ENCODE measurements at places on chromosomes 7 and 10.

GRCh38 chr10:118729641-118730258 lies 25.0 kb downstream of the CACUL1 start:
- no peak for DNase-seq

- DNase-seq: no peak
Measured at GRCh38 chr10:580778-581177, 108.7 kb downstream of the DIP2C start.

DNA sequence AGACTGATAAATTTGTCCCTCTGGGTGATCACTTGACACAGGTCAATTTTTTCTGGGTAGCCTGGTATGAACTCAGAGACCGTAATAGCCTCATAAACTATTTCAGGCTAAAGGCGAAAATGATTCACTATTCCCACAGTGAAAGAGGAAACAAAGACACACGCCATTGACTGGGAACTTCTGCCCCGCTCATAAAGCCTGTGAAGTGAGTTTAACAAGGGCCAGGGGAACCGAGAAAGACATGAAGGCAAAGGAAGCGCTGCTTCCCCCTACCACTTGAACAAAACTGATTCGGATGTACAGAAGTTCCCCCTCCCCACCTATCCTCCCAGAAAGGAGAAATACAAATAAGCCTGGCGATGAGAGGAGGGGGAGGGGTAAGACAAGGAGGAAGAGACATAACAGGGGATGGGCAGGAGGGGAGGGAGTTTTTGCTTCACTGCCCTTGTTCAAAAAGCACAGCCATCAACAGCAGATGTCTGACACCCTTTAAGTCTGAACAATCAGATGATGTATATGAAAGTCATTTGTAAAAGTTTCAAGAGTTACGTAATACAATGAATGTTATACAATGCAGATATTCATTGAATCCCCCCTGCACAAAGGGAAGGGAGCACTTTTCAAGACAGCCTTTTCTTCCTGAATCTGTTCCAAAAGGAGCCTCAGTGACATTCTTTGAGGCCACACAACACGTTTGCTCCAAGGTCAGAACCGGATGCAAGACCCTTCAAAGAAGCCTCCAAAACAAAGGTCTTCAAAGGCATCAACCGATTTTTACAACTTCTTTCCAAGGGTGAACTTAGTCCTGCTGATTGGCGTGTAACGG lies 734 bp downstream of the ABCB4 start:
- no peak for DNase-seq

GRCh38 chr10:63173468-63174232 lies 40.5 kb downstream of the NRBF2 start:
- DNase-seq: no peak

DNA sequence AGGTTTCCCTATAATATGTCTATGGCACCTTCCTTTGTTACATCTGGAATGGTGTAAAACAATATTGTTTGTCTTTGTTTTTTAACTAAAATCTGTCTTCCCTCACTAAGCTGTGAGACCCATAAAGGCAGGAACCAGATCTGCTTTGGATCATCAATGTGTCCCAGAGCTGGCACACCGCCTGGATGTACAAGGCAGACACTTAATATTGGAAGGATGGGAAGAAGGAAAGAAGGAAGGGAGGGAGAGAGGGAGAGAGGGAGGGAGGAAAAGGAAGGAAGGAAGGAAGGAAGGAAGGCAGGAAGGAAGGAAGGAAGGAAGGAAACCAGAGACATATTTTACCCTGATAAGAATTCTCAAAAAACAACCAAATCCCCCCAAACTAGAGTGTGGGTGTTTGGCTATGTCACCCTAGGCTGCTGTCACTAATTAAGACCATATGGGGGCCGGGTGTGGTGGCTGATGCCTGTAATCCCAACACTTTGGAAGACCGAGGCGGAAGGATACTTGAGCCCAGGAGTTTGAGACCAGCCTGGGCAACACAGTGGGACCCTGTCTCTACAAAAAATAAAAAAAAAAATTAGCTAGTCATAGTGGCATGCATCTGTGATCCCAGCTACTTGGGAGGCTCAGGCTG lies 59.6 kb downstream of the SH3PXD2A start:
- DNase-seq: no peak

DNA sequence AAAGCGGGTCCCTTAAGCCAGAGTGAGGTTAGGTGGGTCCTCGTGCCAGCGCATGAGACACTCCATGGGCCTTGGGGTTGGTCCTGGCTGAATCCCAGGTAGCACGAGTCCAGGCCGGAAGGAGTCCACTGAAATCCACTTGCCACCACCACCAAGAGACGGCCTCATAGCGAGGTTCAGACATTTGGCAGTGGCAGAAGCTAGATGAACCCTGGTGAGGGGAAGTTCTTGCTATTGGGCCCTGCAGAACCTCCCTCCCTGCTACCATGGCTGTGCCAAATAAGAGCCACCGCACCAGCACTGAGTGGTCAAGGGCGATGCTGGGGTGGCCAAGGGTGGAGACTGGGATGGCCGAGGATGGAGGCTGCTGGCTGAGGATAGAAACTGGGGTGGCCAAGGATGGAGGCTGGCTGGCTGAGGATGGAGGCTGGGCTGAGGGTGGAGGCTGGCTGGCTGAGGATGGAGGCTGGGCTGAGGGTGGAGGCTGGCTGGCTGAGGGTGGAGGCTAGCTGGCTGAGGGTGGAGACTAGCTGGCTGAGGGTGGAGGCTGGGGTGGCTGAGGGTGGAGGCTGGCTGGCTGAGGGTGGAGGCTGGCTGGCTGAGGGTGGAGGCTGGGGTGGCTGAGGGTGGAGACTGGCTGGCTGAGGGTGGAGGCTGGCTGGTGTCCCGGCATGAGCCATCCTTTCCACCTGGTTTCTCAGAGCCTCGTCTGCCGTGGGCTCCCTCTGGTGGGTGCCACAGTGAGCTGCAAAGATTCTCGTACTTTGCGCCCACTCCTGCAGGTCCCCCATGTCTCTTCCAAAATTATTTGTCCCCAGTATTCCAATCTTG lies 88.2 kb downstream of the ELFN1 start:
- no peak for DNase-seq

DNA sequence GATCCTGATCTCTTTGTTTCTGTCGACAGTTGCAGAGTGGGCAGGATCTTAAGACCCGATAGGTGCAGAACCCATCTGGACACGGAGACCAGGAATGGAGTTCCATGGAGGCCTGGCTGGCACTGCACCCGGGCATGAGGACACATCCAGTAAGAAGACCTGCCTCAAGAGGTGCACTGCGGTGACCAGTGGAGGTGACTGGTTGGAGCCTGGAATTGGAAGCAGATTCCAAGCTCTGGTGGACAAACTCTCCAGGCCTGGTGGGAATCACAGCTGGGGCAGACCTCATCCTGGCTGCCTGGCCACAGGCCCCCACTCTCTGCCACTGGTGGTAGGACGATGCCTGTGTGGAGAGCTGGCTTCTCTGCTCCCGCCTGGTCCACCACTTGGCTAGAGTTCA lies 31.0 kb downstream of the ZNF775 start:
- no peak for DNase-seq

- no peak for DNase-seq
Measured at GRCh38 chr10:121891103-121891502, 36.7 kb downstream of the ATE1 start.

- no peak for DNase-seq
Measured at GRCh38 chr7:117470777-117471176, 9.0 kb upstream of the CFTR start.

GRCh38 chr10:77400033-77400432 lies 237.6 kb downstream of the KCNMA1 start:
- no peak for DNase-seq

DNA sequence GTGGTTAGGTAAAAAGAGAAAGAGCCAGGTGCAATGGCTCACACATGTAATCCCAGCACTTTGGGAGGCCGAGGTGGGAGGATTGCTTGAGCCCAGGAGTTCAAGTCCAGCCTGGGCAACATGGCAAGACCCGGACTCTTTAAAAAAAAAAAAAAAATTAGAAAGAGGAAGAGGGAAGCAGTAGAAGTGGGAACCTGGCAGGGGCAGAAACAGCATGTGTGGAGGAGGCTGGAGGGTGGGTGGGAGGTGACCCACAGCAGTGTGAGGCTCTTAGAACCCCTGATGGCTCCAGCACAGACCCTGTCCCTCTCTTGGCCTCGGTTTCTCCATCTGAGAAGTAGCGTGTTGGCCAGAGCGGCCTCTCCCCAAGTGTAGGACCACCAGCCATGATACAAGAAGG lies 4.9 kb upstream of the CCL24 start:
- no peak for DNase-seq

DNA sequence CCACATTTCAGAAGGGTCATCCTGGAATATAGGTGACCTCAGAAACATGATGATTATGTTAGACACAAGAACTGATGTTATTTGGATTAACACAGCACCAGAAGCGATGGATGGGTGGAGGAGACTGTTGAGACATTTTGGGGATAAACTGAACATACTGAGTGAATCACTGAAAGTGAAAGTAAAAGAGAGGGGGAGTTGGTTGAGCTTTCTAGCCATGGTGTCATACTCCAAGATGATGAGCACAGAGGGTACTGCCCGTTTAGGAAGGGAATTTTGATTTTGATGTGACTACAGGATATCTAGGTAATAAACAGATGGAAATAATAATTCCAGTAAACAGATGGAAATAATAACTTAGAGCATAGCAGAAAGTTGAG lies 248.0 kb upstream of the NPY start:
- DNase-seq: no peak

- DNase-seq: no peak
Measured at GRCh38 chr7:31851119-31851518, 164.1 kb downstream of the PPP1R17 start.

DNA sequence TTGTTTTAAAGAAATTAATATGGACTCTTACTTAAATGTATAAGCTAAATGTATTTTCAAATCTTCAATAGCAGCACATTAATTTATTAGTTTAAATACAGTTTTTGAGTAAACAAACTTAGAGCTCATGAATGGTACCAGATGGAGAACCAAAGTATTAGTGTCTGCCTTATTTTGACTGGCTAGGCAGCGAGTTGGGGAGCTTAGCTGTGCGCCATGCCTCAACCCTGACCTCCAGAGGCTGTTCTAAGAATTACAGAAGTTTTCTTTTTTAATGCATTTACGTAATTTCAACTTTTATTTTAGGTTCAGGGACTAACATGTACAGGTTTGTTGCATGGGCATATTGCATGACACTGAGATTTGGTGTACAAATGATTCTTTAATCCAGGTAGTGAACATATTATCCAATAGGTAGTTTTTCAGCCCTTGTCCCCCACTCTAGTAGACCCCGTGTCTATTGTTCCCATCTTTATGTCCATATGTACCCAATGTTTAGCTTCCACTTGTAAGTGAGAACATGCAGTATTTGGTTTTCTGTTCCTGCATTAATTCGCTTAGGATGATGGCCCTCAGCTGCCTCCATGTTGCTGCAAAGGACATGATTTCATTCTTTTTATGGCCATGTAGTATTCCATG lies 166.8 kb downstream of the IQUB start:
- no peak for DNase-seq

DNA sequence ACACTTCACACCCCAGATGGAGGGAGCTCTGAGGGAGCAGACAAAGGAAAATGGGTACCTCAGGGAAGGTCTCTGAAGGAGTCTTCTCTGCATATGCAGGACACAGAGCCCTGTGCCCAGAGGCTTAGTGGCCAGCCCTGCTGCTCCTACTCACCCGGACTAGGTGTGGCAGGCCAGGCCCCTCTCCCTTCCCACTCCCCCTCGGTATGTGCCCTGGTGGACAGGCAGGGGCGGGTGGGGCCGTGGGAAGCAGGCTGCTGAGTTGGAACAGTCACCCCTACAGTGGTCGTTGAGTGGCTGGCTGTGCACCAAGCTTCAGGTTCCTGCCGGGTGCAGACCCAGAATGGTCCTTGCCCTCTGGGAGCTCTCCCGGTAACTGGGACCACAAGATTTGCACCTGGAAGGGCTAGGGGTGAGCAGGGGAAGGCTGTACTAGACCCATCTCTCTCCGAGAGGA lies 68.6 kb downstream of the ZMIZ1 start:
- DNase-seq: no peak
